ENCODE measurements at places on chromosomes 7 and 10.

- no peak for DNase-seq
These were observed 19.1 kb downstream of the DPYSL4 start for GRCh38 chr10:132205650-132206376.

DNA sequence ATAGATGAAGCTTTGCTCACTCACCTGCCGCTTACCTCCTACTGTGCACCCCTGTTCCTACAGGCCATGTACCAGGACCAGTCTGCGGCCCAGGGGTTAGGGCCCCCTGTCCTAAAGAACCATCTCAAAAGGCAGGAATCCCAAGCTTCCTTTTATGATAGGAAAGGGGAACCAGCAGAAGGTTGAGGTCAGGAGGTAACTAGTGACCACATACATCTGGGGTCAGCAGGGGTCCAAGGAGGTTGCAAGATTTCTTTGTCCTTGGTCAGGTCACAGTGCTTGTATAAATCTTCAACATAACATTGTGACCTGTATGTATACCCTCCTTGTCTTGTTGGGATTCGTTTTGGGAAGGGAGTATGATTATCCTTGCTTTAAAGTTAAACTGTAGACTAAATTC, 73.8 kb downstream of the OAT start:
- no peak for DNase-seq

GRCh38 chr10:130986846-130987245, 324.7 kb downstream of the TCERG1L start:
- no peak for DNase-seq

DNA sequence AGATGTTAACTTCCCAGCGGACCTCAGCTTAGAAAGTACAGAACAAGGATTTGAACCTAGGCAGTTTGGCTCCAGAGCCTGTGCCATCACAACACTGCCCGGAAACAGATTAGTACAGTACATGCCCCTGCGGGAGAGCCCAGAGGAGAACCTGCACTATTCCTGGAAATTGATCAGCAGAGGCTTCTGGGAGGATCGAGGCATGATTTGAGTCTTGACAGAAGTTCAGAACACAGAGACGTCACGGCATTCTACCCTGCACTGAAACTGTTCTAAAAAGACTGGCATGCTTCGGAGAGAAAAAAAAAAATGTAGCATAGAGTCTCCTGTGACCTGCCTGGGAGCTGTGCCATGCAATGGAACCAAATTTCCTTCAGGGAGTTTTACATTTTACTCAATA, 9.2 kb upstream of the IL6 start:
- DNase-seq: no peak

DNA sequence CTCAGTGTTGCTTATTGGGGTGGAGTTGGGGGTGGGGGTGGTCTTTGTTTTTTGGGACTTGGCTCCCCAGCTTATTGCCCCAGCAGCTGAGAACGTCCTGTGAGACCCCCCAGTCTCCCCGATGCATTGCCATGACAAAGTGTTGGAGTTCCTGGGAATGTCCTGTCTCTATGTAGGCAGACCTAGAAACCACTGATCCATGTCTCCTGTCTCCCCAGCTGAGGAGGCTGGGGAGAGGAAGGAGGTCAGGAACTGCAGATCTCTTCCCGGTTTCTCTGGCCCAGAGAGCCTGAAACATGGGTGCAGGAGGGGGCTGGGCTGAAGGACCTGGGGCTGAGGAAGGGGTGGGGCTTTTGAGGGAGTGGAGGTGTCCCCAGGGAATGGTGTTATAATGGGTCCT, 80.2 kb upstream of the GTF2IRD1 start:
- DNase-seq: no peak

DNA sequence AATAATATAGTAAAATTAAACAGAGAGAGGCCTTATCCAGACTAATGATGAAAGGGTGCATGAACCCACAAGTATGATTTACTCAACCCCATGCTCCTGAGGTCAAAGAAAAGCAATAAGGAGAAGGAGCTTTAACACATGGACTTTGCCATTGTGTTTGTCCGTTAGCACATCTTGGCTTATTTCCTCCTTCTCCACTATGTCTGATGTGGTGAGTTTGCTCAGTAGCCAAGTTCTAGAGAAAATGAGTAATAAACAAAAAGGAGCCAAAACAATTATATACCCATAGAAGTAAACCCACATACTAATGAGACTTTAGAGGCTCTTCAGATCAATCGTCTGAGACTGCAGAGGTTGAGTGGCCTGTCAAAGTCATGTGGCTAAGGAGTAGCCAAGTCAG, 26.1 kb upstream of the ADD3 start:
- DNase-seq: no peak

DNA sequence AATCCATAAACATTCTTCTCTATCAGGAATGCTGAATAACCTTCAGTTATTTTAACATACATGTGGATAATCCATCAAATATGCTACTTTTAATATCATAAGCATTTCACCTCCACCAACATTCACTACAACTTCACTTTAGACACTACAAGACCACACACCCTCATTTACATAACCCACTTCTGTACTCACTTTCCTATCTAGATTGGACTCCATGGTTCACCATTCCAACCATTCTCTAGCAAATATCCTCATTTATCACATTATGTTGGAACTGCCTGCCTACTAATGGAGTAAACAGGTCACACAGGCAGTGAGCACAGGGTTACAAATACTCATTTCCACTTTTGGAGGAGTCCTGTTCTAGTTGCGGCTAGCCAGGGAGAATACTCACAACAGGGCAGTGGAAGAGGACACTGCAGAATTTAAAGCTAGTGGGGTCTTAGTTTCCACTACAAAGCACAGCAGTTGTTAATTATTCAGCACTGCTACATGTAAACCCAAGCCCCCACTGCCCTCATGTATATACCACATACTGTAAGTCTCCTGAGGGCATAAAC, 18.4 kb downstream of the SNX13 start:
- DNase-seq: no peak

- DNase-seq: no peak
These were observed 570.4 kb downstream of the TCERG1L start for GRCh38 chr10:130740915-130741750.

GRCh38 chr10:32232378-32232777, 114.6 kb downstream of the EPC1 start:
- no peak for DNase-seq

DNA sequence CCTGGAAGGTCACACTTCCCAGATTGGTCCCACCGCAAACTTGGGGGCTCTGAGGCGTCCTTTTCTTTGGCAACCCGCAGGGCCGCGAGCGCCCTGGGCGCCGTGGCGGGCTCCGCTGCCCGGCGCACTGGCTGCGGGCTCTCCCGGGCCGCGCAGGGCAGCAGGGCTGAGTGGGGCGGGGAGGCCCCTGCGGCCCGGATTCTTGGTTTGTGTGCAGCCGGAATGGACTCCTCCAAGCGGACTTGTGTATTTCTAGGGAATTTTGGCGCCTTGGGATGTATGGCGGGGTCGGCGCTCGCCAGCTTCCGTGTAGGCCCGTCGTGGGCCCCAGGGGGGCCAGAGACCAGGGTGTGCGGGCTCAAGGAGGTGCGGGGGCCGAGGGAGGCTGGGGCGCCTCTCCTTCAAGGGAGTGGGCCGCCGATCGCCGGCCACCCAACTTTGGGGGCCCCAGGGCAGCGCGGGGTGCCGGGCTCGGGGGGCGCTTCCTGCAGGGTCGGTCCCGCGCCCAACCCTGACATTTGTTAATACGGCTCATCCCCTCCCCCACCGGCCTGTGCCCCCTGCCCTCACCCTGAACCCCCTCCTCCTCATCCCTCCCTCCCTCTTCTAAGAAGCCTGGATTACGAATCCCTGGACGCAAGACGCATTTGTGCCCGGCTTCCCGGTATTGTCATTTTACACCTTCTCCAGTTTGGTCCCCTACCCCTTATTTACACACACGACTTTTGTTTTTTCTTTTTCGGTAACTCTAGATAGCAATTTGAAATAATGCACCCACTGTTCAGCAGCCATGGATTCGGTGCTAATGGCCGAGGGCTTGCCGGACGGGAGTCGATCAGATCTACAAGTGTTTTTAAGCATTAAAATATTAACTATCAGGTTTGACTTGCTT, 2.5 kb downstream of the TCF7L2 start:
- no peak for DNase-seq

DNA sequence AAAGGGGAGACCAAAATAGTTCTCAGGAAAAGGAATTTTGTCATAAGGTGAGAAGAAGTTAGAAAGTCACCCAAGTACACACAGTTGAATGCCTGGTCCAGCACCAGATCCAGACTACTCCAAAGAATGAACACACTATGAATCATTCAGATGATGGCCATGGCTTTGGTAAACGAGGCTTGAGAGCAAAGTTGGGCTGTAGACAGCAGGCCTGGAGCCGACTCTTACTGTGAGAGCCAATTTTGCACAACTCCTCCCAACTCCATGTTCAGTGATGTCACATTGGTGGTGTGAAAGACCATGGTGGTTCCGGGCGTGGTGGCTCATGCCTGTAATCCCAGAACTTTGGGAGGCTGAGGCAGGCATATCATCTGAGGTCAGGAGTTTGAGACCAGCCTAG, 131.6 kb downstream of the PKD1L1 start:
- no peak for DNase-seq

- DNase-seq: no peak
These were observed 103.9 kb downstream of the PLCE1 start for GRCh38 chr10:94097656-94098055.

DNA sequence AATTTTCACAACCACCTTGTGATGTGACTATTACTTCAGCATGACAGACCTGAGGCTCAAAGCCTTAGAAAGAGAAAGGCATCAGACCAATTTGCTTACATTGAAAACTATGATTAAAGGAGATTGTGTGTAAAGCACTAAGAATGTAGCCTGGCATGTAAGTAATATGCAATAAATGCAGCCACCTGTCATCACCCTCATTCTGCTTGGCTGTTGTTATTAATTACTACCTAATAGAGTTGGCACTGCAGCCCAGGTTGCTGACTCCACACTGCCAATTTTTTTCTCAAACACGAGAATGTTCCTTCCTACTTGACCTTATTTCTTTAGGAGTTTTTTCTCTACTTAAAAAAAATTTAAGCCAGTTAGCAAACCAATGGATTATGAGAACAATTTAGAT, 61.2 kb upstream of the NPVF start:
- no peak for DNase-seq

DNA sequence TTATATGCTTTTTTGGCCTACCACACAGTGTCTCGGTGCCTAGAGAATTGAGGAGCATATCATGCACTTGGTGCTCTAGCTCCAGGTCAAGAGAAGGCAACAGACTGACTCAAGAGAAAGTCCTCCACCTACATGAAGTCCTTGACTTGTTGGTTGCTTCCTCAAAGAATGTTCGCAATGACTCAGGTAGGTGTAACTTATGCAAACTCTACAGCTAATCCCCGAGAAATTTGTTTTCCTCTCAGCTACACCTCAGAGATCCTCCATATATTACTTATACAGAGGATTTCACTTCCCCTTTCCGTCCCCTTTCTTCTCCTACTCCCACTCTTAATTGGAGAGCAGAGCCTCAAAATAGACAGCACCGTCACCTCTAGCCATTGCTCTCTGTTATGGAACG, 1013.1 kb downstream of the KCNMA1 start:
- DNase-seq: peak; percentile 55

- no peak for DNase-seq
These were observed 11.6 kb downstream of the ZNF316 start for GRCh38 chr7:6648815-6649104.

GRCh38 chr10:96453856-96454583, 59.7 kb downstream of the TLL2 start:
- no peak for DNase-seq

- no peak for DNase-seq
These were observed 18.6 kb downstream of the GNAT3 start for GRCh38 chr7:80493121-80493849.

DNA sequence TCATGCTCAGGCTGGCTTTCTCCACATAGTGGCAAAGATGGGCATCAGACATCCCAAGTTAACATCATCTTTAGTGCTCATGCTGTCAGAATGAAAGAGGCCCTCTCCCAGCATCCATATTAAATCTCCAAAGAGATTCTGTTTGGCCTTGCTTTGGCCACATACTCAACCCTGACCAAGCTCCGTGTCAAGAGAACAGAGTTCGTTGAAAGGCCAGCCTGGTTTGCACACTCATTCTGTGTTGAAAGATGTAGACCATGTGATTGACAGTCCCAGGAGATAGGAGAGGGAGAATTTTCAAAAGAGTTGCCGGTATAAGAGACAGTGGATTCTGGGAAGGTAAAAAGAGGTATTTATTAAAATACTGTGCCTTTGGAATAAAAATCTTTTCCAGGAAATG, 19.7 kb downstream of the MET start:
- no peak for DNase-seq

- no peak for DNase-seq
These were observed 12.3 kb downstream of the THNSL1 start for GRCh38 chr10:25028711-25029110.

- no peak for DNase-seq
These were observed 49.1 kb upstream of the CDC14C start for GRCh38 chr7:48875045-48875916.

- DNase-seq: no peak
These were observed 31.8 kb downstream of the CNNM2 start for GRCh38 chr10:102949916-102950315.

GRCh38 chr7:30894866-30895605, 16.6 kb upstream of the AQP1 start:
- DNase-seq: no peak

DNA sequence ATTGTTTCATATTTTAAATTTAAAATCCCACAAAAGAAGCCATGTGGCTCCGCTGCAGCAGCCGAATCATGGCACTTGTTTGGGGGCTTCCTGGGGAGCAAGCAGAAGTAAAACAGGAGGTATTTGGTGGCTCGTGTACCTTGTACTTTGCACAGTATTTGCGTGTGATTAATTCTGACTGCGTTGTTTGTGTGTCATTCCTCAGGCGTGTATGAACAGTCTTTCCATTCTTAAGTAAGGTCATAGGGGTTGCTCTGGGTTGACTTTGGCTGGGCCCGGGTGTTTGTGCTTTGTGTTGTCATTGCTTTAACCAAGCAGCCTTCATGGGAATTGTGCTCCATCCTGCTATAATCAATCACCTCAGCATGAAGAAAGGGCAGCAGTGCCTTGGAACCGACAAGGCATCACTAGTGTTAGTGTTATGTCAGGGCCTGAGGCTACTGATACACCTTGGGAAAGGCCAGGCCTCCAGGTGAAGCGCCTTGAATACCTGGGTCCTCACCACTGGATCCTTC, 182.4 kb downstream of the ARHGAP21 start:
- DNase-seq: no peak

Measured in GM12864 (cell line).